ENCODE measurements at places on chromosomes 16 and 17. TPM values are rescaled to one million over a fixed set of nuclear protein-coding genes. Genes with fewer than 3 reads are reported as not detected.

Gene PARD6A
- polyA plus RNA-seq, result 2.1 TPM

Gene CACNA1H
- polyA plus RNA-seq, result 31.1 TPM

Gene SLC5A10
- 0.54 TPM for polyA plus RNA-seq

Gene GLP2R
- 0.06 TPM for polyA plus RNA-seq

Gene KRTAP17-1
- not detected for polyA plus RNA-seq

Gene TMIGD1
- polyA plus RNA-seq, result 0.80 TPM

Gene PDILT
- 0.09 TPM for polyA plus RNA-seq

Gene KRTAP4-5
- polyA plus RNA-seq, result not detected

Gene BBS2
- 99.9 TPM for polyA plus RNA-seq

Gene SLC52A1
- 0.43 TPM for polyA plus RNA-seq

Gene PRAC1
- not detected for polyA plus RNA-seq

Gene SCGB1C2
- polyA plus RNA-seq, result 1.6 TPM

Gene MT4
- polyA plus RNA-seq, result not detected

Gene SP6
- polyA plus RNA-seq, result 3.3 TPM

Gene CPNE7
- polyA plus RNA-seq, result 2.9 TPM

Gene TMC8
- polyA plus RNA-seq, result 1.9 TPM

Gene CRHR1
- 1.6 TPM for polyA plus RNA-seq

Gene ZPBP2
- polyA plus RNA-seq, result not detected

Gene SMPD3
- 1.3 TPM for polyA plus RNA-seq

Gene PLSCR3
- 38.0 TPM for polyA plus RNA-seq

Gene RCVRN
- 0.29 TPM for polyA plus RNA-seq

Gene SLC38A7
- polyA plus RNA-seq, result 18.3 TPM

Gene NCOR1
- polyA plus RNA-seq, result 111 TPM

Gene KCNG4
- polyA plus RNA-seq, result 0.05 TPM

Gene KRTAP9-8
- polyA plus RNA-seq, result not detected

Gene TMC5
- polyA plus RNA-seq, result 0.72 TPM

Gene KCNJ18
- not detected for polyA plus RNA-seq

Gene PPM1E
- 3.5 TPM for polyA plus RNA-seq

Gene SALL1
- polyA plus RNA-seq, result 104 TPM

Gene ZNF423
- polyA plus RNA-seq, result 27.1 TPM

Gene ZP2
- polyA plus RNA-seq, result not detected

Gene ACSM3
- 121 TPM for polyA plus RNA-seq

Gene WNK4
- 14.7 TPM for polyA plus RNA-seq

Gene CBLN1
- 0.35 TPM for polyA plus RNA-seq

Gene DHRS13
- 14.9 TPM for polyA plus RNA-seq

Gene RDM1
- 4.2 TPM for polyA plus RNA-seq

Gene TMEM106A
- 13.6 TPM for polyA plus RNA-seq

Gene GABARAP
- 496 TPM for polyA plus RNA-seq

Gene GPR179
- polyA plus RNA-seq, result 0.40 TPM

Gene MGAT5B
- polyA plus RNA-seq, result 1.8 TPM

Gene CCR7
- 0.44 TPM for polyA plus RNA-seq

Gene TMEM88
- polyA plus RNA-seq, result 24.2 TPM

Gene KRTAP1-5
- polyA plus RNA-seq, result not detected

Gene CHMP6
- polyA plus RNA-seq, result 30.2 TPM
